ENCODE measurements at places on chromosomes 3 and 15.
A peak's percentile ranks its signal among the peaks of the same experiment; 100 is the strongest.

- no peak for DNase-seq
Observed at GRCh38 chr3:128804811-128805155, 74.6 kb upstream of the ACAD9 start.

DNA sequence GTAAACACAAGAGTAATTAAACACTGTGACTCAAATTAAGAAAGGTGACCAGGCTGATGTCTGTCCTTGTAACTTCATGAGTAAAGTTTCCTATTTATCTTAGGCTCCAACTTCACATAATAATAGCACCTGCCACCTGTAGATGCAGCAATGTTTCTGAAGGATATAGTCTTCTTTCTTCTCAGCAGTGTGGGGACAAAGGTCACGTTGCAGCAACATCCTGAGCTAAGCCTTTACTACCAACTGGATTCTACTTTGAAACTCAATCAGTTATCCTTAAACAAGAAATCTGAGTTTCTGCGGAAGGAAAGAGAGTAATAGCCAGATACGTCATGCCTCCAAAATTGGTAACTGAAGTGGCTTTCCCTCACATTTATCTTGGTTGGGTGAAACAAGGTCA lies 253.1 kb downstream of the RBMS3 start:
- no peak for DNase-seq

- no peak for DNase-seq
Observed at GRCh38 chr3:190533511-190534281, 19.8 kb downstream of the IL1RAP start.

GRCh38 chr15:62566248-62566647 lies 401.2 kb upstream of the C2CD4B start:
- DNase-seq = no peak

GRCh38 chr3:151067158-151067557 lies 18.3 kb upstream of the MED12L start:
- no peak for DNase-seq

DNA sequence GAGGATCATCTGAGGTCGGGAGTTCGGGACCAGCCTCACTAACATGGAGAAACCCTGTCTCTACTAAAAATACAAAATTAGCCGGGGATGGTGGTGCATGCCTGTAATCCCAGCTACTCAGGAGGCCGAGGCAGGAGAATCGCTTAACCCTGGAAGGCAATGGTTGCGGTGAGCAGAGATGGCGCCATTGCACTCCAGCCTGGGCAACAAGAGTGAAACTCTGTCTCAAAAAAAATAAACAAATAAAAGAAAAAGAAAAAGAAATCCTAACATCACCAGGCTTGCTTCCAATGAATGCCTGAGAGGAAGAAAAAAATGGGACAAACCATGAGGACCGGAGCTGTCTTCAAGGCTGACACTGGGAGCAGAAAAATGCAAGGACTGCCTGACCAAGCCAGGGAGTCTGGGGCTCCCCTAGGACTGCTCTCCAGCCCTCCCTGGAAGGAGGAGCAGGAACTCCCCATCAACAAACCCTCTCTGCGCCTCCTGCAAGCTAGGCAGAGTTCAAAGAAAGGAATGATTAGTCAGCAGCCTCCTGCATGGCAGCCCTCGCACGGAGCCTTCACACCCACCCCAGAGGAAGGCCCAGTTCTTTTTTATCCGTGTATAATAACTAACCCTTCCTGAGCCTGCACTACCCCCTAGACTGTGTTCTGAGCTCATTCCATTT lies 55.4 kb downstream of the NUP210 start:
- no peak for DNase-seq

DNA sequence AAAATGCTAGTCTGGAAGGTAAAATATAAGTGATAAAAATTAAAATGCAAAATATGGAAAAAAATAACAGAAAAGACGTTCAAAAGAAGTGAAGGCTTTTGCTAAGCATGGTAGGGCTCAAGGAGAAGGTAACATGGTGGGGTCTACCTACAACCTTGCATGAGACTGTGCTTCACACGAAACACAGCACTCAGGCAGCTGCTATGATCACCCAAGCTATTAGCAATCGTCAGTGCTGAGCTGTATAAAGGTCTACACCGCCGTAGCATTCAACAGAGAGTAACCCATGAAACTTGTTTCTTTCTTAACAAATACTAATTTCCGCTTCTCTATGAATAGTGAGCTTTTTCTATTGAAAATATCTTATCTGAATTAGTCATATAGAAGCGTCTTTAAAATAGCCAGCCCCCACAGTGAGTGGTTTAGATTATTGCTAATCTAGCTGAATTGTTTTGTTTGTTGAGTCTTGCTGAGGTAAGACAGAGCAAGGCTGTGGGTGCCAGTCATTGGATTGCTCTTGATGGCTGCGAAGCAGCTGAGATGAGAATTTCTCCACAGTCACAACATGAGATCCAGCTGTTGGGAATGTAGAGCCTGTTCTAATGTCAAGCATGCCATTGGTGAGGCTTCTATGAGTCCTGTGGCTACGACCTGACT lies 230.0 kb downstream of the KLF13 start:
- DNase-seq = no peak

- DNase-seq = no peak
Observed at GRCh38 chr15:90239371-90239770, 5.4 kb downstream of the GDPGP1 start.

- no peak for DNase-seq
Observed at GRCh38 chr15:26521691-26522198, 251.1 kb downstream of the GABRB3 start.

GRCh38 chr3:49616491-49616941 lies 57.6 kb upstream of the APEH start:
- no peak for DNase-seq

GRCh38 chr15:88894819-88895767 lies at the start of gene HAPLN3:
HAPLN3 (minus strand) TSS chr15:88895544; CDS start chr15:88887298, 8,246 bp downstream.
- DNase-seq = peak; percentile 43

- no peak for DNase-seq
Observed at GRCh38 chr15:78311292-78311691, 11.9 kb upstream of the SKIC8 start.

DNA sequence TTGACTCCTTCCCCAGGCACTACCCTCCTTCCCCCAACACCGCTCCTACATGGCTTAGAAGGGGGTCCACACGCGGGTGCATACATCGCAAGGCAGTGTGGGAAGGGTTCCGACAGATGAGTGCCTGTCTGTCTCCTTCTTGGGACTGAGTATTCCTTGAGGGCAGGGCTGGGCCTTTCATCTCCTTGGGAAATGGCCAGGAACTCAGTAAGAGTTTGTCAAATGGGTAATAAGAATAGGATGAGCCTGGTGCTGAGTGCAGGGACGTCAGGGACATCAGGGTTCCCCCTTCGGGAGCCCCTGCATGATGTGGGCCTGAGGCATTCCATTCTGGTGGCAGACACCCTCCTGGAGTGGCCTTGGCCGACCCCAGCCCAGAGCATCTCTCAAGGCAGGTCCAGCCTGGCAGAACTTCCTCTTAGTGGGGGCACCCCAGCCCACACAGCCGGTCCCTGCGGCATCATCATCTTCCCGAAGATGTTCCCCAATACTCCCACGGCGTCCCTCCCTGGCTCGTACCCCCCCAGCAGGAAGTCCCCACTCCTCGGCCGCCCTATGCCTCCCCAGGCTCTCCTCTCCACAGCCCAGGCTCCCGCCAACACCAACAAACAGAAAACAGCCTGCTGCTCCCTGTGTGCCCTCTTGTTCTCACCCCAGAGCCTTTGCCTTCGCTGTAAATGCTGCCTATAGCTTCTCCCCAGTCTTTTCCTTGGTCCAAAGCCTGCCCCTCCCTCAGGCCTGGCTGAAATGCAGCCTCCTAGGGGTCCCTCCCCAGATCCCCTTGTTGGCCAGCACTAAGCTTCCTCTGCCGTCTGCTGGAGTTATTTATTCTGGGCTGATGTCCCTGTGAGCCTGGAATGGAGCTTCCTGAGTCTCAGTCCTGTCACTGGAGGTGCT lies 67.5 kb upstream of the LCTL start:
- DNase-seq = no peak

- DNase-seq = no peak
Observed at GRCh38 chr15:69823223-69823907, 274.4 kb downstream of the TLE3 start.

DNA sequence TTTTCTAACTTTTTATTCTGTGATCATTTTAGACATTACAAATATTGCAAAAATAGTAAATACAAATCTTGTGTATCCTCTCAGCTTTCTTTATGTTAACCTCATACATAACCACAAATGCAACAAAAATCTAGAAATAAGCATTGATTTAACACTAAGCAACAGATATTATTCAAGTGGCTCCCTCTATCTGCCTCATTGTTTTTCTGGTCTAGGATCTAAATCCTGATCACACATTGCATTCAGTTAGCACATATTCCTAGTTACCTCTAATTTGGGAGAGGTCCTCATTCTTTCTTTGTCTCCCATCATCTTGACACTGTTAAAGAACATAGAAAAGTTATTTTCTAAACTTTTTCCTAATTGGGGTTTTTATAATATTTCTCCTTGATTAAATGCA lies 1126.0 kb downstream of the ROBO2 start:
- DNase-seq = no peak

DNA sequence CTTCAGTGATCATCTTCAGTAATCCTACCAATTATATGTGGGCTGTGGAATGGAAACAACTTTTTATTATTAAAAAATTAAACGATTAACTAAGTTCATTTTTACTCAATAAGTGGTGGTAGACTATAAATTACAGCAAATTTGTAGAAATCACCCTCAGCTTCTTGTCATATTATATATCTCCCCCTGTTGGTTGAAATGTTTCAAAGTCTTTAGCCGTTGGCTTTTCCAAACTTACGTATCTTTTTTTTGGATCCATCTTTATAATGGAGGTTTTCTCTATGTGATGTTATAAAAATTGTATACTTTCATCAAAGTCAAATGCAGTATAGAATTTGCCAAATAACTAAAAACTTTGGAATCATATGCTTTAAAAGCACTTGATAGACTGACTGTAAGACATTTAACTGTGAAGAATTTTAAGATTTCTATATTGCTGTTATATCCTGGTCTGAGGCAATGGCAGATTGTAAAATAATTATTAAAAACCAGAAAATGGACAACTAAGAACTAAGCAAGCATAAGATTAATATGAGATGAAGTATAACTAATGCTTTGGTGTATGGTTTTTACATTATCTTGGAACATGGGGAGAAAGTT lies 44.7 kb downstream of the ATP11B start:
- no peak for DNase-seq

DNA sequence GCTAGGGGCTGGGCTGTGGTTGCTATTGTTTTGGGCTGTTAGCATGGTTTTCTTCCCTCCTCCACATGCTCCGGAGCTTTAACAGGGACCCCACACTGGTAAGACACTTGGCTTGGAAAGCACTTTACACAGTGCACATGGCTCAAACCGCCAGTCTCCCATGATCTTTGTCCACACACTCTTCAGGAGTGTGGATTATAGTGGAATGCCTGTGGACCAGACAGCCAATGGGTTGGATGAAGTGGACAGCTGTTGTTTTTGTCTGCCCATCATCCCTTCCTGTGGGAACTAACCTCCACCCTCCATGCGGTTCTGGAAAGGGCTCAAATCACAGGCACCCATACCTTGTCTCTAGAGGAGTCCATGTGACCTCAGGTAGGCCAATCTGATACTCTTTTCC lies 10.0 kb downstream of the PAQR9 start:
- DNase-seq = no peak

GRCh38 chr15:92938387-92938786 lies 38.3 kb downstream of the CHD2 start:
- no peak for DNase-seq

GRCh38 chr3:15310491-15311370 lies 21.7 kb downstream of the SH3BP5 start:
- DNase-seq = no peak

DNA sequence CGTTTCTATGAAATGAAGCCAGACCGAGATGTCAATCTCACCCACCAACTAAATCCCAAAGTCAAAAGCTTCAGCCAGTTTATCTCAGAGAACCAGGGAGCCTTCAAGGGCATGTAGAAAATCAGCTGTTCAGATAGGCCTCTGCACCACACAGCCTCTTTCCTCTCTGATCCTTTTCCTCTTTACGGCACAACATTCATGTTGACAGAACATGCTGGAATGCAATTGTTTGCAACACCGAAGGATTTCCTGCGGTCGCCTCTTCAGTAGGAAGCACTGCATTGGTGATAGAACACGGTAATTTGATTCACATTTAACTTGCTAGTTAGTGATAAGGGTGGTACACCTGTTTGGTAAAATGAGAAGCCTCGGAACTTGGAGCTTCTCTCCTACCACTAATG lies 41.9 kb upstream of the TRA2B start:
- no peak for DNase-seq

DNA sequence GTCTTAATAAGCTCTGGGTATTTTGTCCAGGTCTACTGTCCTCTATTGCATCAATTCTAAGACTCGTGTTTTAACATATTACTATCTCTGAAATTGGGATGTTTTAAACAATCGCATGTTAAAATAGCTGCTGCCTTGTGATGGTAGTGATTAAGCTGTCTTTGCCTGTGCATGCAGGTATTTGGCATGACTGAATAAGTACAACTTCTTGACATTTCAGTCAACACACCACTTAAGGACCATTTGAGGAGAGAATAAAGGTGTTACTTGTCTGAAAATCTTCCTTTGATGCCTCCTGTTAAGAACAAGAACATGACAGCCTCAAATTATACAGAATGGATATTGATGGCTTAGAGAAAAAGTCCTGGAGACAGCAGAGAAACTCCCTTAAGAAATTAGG lies 33.0 kb downstream of the SLC35A5 start:
- DNase-seq = no peak

DNA sequence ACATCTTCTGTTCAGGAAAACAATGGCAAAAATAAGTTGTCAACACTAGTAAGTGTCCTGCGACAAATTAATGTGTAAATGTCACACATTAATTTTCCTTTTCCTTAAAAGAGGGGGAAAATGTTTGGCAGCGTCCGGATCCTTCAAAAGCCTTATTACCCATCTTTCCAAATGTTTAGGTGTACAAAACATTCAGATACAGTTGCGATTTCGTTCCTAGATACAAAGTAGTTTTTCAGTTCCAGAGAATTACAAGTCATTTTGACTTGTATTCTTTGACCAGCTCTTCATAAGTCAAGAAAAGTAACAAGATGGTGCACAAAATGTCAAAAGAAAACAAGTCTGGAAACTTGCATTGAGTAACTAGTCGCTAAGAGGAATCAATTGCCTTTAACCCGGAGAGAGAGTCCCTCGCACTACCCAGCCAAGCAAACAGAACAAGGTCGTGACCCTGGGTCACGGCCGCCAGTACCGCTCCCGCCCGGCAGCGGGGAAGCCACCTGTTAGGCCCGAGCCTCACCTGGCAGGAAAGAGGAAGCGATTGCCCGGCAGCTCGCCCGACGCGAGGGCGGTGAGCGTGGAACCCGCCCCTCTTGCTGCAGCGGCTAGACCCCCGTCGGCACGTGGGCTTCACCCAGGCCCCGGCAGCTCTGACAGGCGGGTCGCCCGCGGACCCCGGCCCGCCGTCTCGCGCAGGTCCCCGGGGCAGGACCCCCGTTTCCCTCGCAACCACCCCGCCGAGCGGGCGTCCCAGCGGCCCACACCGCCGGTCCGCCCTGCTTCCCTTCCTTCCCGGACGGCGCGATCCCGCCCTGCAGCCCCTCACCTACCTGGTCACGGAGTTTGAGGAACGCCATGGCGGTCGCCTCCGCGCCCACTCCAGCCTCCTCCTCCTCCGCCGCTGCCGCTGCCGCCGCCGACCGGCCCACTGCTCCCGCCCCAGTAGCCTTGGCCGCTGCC lies 61.0 kb upstream of the ANKRD28 start:
- peak; percentile 16 for DNase-seq

Measured in stimulated activated CD8-positive, alpha-beta memory T cell treated with anti-CD3 and anti-CD28 coated beads, Interleukin-4, amount 100 ng/mL, for 4 hours (primary cell).